Urinary bladder (tissue), 4 donors: ENCODE measurements at places on chromosomes 11 and 22.

DNA sequence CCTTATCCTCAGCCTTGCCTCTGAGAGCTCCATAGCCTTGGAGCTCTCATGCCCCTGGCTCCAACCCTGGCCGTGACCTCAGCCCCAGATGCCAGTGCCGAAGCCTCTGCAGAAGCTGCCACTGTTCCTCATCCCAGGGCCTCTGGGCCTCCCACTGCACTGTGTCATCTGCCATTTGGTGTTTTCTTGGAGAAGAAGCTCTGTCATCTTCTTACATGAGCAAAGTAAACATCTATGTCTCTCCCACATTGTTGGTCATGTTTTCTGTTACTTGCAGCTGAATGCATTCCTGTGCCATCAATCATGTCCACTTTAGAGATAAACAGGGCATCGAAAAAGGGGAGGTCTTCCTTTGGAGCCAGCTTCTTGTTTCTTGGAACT is 45.0 kb upstream of the FTH1 start:
- DNase-seq, result no peak

- DNase-seq, result no peak
These were observed 831 bp downstream of the CD44 start for GRCh38 chr11:35139722-35140282.

DNA sequence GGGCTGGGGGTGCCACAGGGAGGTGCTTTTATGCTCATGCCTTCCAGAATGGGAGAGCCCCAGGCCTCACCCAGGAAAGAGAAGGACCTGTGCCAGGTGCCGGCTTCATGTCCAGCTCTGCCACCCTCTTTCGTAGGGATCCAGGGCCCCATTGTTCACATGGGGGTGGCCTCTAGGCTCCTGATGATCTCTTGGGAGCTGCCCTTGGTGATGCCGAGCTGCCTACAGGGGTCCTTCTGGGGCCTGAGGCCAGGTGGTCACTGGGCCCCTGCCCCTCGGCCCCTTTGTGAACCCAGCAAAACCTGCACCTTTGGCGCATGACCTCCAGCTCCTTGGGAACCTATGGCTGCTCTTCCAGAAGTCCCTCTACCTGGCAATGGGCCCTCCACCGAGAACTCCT is 41.4 kb upstream of the SMIM38 start:
- no peak for DNase-seq

GRCh38 chr11:8339592-8340022 is 75.9 kb upstream of the LMO1 start:
- no peak for DNase-seq

DNA sequence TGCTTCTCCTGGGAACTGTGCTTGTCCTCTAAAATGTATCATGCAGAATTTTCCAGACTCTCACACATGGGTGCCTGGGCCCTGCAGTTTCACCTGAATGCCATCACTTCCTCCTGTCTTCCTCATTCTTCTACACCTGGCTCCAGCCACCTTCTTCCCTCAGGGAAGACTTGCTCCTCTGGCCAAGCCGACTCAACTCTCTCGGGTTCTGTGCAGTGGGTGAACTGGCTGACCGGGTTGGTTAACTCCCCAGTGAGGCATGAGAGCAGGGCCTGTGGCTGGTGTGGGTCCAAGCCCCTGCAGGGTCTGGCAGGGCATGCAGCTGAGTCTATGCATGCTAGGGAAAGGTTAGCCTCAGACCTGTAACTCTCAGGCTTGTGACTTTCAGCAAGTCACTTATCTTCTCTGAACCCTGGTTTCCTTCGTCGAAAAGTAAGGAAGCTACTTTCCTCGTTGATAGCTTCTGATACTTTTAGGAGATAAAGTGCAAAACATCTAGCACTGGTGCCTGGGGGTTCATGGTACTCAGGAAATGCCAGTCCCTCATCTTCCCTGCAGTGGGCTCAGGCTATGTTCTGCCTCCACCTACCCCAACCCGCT is 11.9 kb downstream of the CD82 start:
- no peak for DNase-seq

DNA sequence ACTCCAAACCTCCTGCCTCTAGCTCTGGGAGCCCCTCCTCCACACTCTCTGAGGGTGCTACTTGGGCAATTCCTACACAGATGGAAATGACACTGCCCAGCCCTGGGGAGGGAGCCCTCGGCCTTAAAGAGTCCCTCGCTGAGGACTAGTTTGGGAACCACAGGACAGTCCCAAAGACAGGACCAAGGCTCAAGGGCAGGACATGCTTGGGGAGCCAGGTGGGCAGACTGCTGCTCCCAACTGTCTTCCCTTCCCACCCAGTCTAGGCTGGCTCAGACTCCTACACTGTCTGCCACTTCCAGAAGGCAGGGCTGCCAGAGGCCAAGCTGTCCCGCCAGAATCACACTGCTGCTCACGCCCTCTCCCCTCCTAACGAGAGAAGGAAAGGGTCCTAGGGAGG is 9.8 kb downstream of the ARRB1 start:
- no peak for DNase-seq

DNA sequence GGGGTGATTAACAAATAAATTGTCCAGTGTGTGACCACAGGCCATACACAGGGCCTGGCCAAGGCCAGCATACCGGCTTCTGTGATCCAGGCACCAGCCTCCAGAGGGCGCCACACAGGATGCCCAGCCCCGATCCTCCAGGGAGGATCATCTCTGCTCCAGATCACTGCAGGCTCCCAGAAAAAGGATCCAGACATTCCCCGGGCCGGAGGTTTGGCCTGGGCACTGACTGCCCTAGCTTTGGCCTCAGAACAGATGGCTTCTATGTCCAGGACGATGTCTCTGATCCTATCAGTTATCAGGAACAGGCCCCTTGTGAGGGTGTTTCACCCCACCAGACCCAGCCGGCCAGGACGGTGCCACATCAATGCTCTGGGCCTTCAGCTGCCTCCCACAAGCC is 74.5 kb upstream of the LMO1 start:
- no peak for DNase-seq
